ENCODE measurements at places on chromosomes 12 and 14.

DNA sequence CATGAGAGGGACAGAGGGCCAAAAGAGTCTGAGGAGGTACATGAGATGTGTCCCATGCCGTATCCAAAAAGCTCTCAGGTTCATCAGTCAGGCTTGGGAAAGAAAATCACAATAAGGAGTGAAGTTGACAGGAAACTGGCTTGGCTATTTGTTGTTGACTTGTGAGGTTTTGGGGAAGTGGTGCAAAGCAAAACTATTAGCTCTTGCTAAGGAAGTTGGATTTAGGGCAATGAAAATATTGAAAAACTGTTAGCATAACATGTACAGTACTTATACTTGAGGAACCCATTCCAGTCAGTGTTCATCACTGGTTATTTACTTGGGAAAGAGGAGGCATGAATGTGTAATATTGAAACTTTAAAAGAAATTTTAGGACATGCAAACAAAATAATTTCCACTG is 145.9 kb downstream of the DUSP6 start:
- no peak for DNase-seq

- no peak for DNase-seq
These were observed 14.6 kb upstream of the EEA1 start for GRCh38 chr12:92943482-92944250.

DNA sequence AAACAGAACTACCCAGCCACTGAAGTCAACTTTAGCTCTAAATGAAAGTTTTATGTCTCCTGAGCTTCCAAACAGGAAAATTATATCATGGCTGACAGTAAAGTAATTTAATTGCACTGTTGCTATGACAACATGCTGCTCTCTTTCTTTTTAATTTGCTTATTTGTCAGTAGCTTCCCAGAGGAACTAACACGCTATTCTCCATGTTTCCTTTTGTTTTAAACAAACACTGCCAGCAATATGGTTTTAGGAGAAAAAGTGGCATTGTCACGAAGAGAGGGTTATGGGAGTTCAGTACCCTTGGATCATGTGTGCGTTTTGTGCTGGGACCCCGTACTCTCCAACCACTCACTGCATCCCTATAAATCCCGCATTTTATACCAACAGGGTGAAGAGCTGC is 1.9 kb downstream of the FOXN3 start:
- DNase-seq: no peak

GRCh38 chr12:109758426-109759420 is 45.1 kb downstream of the FAM222A start:
- no peak for DNase-seq

DNA sequence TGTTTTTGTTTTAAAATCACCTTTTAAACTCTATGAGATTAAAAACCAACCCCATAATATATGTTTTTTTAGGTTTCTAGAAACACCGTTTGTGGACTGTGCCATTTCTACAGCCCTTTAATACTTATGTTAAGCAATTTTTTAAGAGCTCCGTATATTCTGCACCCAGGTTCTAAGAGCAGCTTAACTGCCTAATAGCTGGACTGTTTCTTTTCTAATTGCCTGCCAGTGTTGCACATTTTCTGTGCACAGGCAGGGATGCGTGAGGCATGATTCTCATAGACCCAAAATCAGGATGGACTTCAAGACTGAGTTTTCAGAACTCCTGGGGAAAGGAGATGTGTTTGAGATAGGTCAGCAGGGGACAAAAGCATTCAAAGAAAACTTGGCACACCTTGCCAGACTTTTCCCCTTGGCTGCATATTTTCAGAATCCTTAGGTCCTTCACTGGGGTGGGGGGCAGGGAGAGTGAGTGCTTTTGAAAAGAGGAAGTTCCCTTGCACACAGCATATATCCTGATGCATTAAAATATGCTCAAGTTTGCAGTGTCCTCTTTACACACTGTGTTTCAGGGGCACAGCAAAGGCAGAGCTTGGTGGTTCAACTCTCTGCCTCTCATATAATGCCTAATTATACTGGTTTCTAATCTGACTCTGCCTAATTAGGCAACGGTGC is 27.9 kb downstream of the TMEM30B start:
- DNase-seq: no peak

- DNase-seq: no peak
These were observed 111.4 kb downstream of the STXBP6 start for GRCh38 chr14:24938593-24938992.

GRCh38 chr14:92280554-92281262 is 42.3 kb upstream of the SLC24A4 start:
- no peak for DNase-seq

DNA sequence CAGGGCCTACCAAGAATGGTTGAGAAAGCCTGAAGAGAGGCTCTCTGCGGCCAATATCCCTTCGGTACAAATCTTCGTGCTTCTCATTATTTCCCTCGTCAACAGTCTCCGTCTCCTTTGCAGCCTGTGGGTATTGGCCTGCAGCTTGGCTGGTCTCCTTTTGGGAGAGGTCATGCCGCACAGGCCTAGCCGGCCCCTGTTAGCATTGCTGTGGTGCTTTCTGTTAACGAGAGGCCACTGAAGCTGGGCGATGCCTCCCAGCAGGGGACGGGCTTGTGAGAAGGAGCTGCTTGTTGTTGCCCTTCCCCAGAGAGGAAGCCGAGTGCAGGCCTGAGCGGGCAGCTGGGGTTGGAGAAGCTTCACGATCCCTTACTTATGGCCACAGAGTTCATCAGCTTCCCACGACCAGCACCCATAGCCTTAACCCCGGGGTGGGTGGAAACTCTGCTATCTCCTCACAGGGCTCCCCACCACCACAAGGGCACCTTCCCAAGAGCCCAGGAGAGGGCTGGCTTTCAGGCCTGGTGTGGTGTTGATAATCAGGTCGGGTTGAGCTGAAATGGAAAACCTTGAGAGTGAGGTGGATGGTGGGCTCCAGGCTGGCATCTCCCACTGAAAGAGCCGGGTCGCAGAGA is 228.6 kb downstream of the ZFP36L1 start:
- DNase-seq: no peak

- DNase-seq: no peak
These were observed 35.1 kb upstream of the RPL10L start for GRCh38 chr14:46686652-46687051.

DNA sequence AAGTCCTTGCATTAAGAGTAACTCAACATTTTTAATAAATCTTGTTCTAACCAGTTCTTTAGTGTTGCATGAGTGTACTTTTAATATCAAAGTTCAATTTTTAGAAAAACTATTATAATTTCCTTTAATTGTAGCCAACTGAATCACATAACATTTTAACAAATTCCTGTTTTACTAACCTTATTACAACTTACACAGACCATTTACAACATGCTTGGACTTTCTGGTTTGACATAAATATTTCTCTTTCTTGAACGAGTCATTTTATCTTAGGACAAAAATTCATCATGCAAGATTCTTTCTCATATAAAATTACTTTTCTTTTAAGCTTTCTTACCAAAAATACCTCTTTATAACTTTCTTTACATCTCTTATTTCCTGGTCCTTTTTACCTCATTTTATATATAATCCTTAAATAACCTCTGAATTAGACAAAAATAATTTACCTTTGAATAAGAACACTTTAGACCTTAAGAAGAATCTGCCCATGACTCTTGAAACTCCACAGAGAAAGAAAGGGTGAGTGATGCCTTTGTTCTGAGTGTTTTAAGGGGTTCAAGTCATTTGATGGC is 3.9 kb downstream of the SLCO1A2 start:
- DNase-seq: no peak
